ENCODE measurements at places on chromosomes 5 and 9.

GRCh38 chr9:6819529-6819928 is 61.8 kb downstream of the KDM4C start:
- no peak for DNase-seq

GRCh38 chr5:66958980-66959641 is 237.5 kb downstream of the CD180 start:
- no peak for DNase-seq

DNA sequence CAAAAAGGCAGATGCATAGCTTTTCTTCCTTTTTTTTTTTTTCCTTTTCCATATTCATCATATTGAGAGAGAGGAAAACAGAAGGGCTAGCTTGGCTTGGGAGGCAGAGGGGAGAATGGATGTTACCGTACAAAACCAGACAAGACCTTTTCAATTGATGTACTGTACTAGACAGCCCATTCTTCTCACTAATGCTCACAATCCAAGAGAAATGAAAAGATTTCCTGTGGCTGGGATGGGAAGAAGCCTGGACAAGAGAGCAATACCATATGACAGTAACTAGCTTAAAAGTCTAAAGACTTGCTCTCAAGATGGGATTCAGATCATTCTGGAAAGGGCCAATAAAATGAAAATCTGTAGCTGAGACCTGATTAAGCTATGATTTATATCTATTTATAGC is 3.4 kb downstream of the CEMIP2 start:
- DNase-seq, result no peak

DNA sequence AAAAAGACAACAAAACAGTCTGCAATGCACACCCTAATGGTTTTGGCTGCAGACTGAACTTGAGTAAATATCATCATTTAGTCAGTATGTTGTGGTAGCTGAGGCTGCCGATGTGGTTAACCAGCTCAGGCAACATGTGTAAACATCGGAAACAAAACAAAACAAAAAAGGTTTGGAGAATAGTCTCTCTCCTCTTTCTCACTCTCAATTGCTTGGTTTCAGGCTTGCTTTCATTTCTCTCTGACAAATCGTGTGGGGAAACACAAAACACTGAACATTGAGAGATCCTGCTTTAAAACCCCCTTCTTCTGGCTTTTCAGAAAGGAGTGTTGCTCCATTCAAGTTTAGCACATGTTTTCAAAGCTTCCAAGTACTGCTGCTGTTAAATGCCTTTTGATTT is 453.3 kb downstream of the BNC2 start:
- no peak for DNase-seq

DNA sequence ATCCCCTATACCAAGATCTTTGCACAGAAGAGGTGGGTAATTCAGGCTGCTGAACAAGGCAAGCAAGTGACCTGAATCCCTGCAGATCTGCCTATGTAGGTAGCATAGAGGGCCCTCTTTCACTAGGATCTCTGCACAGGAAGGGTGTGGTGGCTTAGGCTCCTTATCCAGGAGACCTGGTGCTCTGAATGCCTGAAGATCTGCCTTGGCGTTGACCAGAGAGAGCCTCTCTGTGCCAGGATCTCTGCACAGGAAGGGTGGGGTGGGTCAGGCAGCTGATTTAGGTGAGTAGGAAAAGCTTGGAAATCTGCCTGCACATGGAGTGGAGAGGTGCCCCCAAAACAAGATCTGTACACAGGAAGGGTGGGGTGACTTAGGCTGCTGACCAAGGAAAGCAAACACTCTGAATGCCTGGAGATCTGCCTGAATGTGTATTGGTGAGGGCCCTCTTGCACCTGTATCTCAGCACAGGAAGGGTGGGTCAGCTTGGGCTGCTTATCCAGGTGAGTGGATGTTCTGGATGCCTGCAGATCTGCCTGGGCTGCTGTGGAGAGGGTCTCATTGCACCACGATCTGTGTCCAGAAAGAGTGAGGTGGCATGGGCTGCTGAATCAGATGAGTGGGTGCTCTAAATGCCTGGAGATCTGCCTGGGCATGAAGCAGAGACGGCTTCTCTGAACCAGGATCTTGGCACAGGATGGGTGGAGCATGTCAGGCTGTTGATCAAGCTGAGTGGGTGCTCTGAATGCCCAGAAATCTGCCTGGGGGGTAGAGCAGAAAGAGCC is 365.9 kb downstream of the DMAC1 start:
- DNase-seq, result no peak

GRCh38 chr5:68161156-68161555 is 54.4 kb upstream of the PIK3R1 start:
- DNase-seq, result no peak

- DNase-seq, result no peak
These were observed 154.2 kb downstream of the CD180 start for GRCh38 chr5:67042176-67043003.

DNA sequence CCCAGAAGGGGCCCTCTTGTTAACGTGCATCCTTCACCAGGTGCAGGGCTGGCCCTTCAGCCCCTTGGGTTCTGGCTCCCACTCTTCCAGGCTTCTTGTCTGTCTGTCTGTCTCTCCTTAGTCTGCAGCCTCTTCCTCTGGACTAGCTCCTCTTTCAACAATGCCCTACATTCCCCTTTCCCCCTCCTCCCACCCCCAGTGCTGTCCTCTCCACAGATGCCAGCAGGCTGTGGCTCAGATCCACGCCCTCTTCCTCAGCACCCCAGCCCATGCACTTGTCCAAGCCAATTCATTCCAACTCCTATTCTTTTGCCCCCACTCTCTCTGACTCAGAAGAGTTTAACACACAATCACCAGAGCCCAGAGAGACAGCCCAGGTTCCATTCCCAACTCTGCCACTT is 45.2 kb upstream of the ALDH1B1 start:
- no peak for DNase-seq

DNA sequence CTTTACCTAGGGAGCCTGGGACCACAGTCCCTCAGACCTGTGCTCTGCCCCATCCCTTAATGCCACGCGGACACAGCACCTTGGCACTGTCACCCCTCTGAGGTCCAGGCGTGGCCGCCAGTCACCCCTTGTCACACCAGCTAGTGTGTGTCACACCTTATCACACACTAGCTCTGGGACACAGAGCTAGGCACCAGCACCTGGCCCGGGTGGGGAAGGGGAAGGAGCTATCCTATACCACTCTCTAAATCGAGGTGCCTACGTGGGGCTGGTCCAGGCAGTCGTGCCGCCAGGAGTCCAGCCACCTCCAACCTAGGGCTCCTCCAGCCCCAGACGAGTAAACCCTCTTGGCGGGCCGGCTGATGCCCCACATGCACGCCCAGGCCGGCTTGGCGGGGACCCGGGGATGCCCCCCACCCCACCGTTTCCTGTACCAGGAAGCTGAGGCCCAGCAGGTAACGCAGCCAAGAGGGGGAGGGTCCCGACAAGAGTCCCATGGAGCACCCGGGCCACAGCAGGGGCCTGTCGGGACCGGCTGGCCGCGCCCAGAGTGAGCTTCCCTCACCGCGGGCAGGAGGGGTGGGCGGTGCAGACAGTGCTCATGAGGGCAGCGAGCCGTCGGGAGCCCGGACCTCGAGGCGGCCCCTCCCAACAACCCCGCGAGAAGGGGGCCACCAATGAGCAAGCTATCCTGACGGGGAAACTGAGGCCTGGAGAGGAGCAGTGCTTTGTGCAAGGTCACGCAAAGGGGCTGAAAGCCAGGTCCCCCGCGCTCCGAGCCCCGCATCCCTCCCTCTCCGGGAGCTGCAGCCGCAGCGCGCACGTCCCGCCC is 550 bp downstream of the CORO2A start:
- no peak for DNase-seq

DNA sequence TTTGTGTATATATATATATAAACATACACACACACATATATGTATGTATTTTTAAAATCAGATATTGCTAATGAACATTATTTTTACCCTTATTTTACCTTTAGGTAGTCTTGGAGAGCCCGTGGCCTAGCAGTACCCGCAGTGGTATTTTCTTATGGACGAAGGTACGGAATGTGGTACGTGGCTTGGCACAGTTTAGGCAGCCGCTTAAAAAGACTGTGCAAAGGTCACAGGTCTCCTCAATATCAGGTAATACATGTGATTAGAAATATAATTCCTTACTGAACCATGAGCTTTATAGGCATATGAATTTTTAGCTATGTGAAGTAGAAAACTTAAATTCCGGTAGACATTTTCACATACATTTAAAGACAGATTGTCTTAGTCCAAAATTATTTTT is 43.9 kb downstream of the RPS6 start:
- no peak for DNase-seq

- DNase-seq, result no peak
These were observed 41.0 kb downstream of the STOM start for GRCh38 chr9:121328876-121329681.

DNA sequence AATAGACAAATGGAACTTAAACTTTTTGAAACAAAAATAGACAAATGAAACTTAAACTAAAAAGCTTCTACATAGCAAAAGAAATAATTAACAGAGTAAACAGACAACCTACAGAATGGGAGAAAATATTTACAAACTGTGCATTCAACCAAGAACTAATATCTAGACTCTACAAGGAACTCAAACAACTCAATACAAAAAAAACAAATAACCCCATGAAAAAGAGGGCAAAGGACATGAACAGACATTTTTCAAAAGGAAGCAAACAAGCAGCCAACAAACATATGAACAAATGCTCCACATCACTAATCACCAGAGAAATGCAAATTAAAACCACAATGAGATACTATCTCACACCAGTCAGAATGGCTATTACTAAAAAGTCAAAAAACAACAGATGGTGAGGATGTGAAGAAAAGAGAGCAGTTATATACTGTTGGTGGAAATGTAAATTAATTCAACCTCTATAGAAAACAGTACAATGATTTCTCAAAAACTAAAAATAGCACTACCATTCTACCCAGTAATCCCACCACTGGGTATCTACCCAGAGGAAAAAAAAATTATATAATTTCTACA is 170.8 kb upstream of the RGMB start:
- no peak for DNase-seq

DNA sequence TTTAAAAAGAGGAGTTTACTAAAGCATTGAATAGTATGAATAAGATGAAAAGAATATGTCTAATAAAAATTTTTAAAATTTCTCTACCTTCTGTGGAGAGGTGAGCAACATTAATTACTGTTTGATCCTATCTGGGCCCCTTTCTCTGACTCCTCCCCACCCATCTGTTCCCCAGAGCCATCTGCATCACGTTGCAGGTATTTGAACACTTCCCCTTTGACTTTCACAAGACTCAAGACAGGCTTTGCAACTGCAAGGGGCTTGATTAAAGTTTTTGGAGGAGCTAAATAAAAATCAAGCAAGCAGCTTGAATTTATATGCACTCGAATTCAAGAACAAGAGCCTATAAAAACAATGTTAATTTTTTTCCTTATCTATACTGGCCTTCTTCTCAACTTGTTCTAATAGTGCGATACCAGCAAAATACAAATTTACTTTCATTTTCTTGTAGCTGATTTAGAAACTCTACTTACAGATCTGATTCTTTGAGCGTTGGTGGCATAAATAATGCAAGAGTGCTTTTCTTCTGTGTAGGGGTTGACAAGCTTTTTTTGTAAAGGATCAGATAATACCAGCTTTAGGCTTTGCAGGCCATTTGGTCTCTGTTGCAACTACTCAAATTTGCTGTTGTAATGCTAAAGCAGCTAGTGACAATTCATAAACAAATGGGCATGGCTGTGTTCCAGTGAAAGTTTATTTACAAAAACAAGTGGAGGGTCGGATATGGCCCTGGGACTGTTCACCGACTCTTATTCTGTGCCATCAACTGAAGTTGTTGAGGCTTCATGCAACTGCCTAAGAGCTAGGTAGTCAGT is 21.2 kb downstream of the TXNDC8 start:
- DNase-seq, result peak; percentile 65

GRCh38 chr5:39104221-39104620 is 30.0 kb upstream of the RICTOR start:
- DNase-seq, result no peak

GRCh38 chr5:144644317-144644716 is 473.6 kb downstream of the KCTD16 start:
- no peak for DNase-seq

DNA sequence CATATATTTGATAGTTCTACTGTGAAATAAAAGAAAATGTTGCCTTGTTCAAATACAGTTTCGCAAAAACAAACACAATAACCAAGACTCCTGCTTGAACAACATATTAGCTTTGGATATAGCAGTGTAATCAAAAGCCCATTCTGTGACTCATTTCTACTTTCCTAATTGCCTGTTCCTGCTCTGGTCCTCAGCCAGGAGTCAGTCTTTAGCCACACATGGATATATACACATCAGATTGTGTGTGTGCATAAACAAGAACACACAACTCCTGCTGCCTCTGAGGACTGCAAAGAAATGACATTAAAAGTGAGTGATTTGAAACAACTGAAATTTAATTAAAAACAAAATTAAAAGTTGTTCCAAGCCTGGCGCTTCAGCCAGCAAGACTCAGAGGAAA is 334.8 kb downstream of the TRIM32 start:
- DNase-seq, result no peak

DNA sequence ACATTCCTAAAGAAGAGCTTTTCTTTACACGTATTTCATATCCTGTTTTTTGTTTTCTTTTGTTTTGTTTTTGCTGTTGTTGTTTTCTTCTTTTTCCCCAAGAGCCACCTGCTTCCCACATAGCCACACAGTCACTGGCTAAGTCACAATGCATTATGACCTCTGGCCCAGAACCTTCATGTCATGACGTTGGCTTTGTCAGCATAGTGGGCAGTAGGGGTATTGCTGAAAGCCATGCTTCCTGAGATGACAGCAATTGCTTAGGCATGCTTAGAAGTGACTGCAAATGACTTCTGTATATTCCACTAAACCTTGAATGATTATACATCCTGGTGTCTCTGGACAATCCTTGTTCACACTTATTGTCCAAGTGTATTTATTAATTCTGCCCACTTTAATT is 375.8 kb downstream of the TAF11L14 start:
- DNase-seq, result peak; percentile 28

DNA sequence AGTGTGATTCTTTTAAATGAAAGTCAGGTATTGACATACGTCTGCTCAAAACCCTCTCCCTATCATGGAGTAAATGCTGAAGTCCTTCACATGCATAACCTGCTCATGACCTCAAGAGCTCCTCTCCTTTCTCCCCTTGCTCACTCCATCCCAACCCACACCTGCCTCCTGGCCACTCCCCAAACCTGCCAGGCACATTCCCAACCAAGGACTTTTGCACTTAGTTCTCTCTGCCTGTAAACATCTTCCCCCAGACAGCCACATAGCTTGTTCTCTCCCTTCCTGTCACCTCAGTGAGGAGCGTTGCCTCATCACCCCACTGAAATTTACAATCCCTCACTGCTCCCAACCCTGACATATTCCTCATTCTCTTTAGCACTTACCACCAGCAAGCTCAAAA is 8.7 kb downstream of the SETD9 start:
- no peak for DNase-seq

GRCh38 chr9:129606161-129607026 is 14.5 kb downstream of the C9orf50 start:
- DNase-seq, result no peak

- DNase-seq, result peak; percentile 52
These were observed 63.0 kb upstream of the CTSL start for GRCh38 chr9:87662808-87663528.

GRCh38 chr5:177531209-177531940 is 14.6 kb upstream of the DDX41 start:
- DNase-seq, result no peak

GRCh38 chr9:76652894-76653293 is 111.3 kb upstream of the PCA3 start:
- peak; percentile 73 for DNase-seq

- DNase-seq, result no peak
These were observed 147.8 kb downstream of the KCTD16 start for GRCh38 chr5:144318460-144318859.
